ENCODE measurements at places on chromosomes 7 and 10.

DNA sequence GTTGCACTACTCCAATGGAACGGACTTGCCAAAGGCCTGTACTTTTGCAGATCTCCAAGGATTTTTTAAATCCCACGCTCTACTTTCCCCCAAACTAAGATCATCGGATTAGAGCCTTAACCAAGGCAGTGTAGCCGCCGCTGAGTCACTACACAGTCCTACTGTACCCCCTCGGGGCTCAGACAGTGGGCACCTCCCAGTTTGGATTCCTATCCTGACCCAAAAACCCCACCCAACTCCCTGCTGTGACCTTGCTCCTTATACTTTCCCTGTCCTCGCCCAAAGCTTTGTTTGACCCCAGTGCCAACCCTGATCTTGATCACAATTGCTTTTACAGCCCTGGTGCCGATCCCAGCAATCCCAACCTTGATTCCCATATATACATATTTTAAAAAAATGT lies 17.5 kb upstream of the PLAU start:
- no peak for DNase-seq

DNA sequence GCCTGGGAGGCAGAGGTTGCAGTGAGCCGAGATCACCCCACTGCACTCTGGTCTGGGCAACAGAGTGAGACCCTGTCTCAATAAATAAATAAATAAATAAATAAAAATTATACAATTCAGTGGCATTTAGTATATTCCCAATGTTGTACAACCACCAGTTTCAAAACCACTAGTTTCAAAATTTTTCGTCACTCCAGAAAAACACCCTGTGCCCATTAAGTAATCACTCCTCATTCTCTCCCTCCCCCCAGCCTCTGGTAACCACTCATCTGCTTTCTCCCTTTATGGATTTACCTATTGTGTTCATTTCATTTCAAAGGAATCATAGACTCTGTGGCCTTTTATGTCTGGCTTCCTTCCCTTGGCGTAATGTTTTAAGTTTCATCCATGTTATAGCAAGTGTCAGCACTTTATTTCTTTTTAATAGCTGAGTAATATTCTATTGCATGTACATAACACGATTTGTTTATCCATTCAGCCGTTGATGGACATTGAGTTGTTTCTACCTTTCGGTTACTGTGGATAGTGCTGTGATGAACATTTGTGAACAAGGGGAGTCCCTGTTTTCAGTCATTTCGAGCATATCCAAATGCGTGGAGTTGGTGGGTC lies 29.4 kb upstream of the GOLGA7B start:
- DNase-seq: no peak

- DNase-seq: no peak
Measured at GRCh38 chr7:55526329-55526728, 46.0 kb downstream of the VOPP1 start.

DNA sequence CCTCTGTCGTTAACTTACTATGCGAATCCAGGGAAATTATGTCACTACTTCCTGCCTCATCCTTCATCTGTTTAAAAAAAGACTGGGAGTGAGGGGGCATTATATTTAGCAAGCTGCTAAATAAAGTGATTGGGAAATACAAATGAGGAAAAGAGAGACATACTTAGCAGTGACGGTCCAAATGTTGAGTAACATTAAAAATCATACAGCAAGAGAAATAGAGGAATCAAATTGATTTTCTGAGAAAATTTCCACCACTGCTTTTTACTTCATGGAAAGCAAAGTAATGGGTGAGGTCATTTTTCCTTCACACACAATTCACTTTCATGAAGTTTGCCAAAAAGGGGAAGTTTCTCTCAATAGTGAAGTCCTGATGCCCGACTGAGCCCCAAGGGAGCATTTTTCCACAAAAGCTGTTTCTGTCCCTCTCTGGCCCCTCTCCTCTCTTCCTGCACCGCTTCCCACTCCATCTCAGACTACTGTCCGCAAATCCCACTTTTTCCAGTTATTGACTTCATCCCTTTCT lies 61.9 kb upstream of the ADO start:
- no peak for DNase-seq

GRCh38 chr7:77893813-77894212 lies 95.2 kb downstream of the PHTF2 start:
- DNase-seq: no peak

DNA sequence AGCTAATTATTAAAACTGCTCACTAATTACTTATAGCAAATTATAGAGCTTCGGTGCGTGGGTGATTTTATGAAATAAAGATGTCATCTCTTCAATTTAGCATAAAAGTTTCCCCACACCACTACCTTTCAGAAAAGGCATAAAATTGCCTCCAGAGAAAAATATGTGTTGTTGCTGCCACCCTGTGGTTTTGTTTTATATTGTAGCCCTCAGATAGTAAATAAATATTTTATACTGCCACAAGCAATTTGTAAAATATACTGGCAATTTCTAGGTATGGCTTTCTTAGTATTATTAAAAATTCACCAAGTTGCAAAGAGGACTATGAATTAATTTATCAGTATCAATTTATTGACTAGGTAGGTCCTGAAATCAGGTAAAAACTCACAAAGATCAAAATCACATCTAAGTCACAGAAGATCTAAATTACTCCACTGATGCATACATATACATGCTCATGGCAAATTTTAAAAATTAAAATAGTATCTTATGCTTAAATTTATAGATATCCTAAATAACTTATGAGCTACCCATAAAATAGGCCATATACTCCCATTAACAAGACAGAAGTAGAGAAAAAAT lies 26.5 kb downstream of the ASNS start:
- peak; percentile 34 for DNase-seq

DNA sequence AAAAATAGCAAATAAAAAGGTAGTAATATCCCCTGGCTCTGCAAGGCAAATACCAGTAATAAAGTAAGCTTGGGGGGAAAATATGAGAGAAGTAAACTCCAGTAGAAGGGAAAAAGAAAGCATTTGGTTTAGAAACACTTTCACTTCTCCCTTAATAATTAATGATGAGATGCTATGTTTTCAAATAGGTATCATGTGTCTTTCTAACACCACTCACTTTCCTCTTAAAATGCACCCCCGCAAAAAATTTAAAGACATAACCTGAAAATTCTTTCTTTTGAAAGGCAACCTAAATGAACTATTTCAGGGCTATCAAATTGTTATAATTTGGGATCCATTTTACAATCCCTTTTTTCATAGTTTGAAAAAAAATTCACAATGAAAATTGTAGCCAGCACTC lies 240.3 kb downstream of the SNX10 start:
- DNase-seq: no peak

GRCh38 chr10:100496567-100496966 lies 23.1 kb downstream of the SEC31B start:
- no peak for DNase-seq

- DNase-seq: no peak
Measured at GRCh38 chr7:14973712-14974428, 71.3 kb upstream of the DGKB start.

DNA sequence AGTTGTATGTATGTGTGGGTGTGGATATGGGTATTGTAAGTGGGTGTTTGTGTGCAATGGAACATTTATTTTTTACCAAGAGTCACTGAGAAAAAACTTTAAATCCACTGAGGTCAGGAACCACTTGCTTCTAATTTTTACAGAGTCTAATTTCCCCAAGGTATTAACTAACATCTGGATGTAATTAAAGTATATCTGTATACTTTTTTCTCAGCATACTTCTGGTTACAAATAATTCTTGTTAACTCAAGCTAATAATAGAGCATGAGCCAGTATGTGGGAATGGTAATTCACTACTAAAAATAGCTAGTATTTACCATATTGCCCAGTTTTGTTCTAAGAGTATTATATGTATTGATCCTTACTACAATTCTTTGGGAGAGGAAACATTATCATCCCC lies 24.6 kb upstream of the STEAP4 start:
- no peak for DNase-seq

- DNase-seq: no peak
Measured at GRCh38 chr10:117666166-117666565, 123.6 kb downstream of the EMX2 start.

DNA sequence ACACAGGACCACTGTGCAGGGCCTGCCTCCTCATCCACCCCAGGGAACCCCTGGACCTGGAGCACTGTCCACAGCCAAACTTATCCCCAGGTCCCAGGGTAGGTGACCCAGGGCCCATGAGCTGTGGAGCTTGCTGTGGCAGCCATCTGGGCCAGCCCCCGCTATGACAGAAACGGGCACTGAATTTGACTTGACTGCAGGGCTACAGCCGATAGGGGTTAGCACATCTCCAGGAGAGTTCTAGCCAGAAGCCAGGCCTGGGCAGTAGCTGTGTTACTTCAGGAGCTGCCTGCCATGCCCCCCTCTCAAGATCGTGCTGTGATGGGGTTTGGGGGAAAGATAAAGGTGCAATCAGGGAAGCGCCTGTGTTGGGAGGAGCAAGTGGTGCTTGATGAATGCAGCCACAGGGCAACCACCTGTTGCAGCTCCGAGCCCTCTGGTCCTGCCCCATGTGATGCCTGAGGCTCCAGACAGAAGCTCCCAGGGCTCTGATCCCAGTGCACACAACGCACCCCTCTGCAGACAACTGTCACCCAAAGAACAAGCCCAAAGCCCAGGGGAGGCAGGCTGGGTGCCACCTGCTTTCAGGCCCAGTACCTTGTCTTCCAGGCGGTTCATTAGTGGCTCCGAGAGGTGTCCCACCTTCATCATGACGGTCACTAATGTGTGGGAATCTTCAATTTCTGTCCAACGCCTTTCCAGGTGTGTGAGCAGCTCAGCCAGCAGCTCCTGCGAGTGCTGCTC lies 6.5 kb downstream of the TBRG4 start:
- no peak for DNase-seq

- no peak for DNase-seq
Measured at GRCh38 chr10:43317422-43317821, 50.6 kb upstream of the RASGEF1A start.

DNA sequence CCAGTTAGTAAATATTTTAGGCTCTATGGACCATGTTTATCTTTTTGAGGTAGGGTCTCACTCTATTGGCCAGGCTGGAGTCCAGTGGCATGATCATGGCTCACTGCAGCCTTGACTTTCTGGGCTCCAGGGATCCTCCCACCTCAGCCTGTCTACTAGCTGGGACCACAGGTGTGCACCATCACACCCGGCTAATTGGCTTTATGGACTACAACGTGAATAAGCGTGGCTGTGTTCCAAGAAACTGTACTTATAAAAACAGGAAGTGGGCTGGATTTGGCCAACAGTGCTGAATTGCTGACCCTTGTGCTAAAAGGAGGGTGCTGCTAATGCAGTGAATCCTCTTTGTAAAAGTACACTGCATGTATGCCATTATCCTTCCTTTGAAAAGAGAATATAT lies 111.7 kb upstream of the CDK13 start:
- no peak for DNase-seq

DNA sequence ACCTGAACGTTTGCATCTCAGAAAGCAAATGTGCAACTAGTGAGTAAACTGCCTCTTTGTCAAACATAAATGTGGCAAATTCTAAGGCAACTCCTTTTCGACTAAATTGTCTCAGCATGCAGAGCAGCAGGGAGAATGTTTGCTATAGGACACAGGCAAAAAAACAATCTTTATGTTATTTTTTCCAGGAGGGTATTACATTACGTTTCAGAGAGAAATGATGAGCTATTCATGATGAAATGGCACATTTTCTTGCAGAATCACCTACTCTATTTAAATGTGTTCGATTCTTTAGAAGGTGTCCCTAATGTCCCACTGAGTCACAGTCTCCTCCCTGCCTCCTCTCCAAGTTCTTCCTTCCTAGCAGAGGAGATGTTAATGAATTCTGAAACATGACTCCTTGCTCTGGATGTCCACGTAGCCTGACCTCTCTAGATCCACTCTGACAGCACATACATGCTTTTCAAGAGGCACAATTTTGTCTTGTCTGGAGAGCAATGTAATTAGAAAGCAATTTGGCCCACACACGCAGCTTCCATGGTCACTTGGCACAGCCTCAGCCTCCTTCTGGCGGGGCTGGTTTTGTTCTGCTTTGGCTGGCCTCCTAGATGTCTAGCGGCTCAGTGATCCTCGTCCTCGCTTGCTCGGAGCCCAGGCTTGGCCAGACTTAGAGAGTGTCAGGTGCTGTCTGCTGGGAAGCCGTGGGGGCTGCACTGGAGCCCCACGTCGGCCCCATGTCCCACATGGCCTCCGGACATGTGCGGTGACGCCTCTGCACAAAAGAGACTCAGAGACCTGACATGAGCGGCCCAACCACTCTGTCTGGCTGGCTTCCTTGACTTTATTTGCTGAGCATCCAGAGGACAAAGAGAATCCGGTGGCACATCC lies 125.7 kb upstream of the ZNF438 start:
- no peak for DNase-seq

- DNase-seq: no peak
Measured at GRCh38 chr10:93993782-93994437, at the start of gene PLCE1. PLCE1 (plus strand) TSS chr10:93993931; CDS start chr10:94031047, 37,116 bp downstream.

- DNase-seq: no peak
Measured at GRCh38 chr10:131694781-131695495, 205.9 kb upstream of the PPP2R2D start.

- no peak for DNase-seq
Measured at GRCh38 chr7:112331492-112331891, 118.8 kb upstream of the IFRD1 start.

- no peak for DNase-seq
Measured at GRCh38 chr10:18204039-18204835, 64.0 kb downstream of the CACNB2 start.

DNA sequence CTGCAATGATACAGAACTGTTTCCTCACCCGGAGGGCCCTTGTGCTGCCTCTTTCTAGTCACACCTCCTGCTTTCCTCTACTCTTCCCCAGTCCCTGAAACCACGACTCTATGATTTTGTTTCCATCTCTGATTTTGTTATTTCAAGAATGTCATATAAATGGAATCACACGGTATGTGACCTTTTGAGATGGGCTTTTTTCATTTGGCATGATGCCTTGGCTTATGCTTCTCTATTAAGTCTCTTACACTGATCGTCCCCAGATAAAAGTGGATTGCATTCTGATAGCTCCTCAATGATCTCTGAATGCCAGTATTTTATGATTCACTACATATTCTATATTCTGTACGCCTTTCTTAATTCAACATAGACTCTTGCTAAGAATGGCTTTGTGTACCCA lies 78.2 kb downstream of the GALNT11 start:
- no peak for DNase-seq

- DNase-seq: no peak
Measured at GRCh38 chr10:43249962-43250614, 16.8 kb downstream of the RASGEF1A start.

DNA sequence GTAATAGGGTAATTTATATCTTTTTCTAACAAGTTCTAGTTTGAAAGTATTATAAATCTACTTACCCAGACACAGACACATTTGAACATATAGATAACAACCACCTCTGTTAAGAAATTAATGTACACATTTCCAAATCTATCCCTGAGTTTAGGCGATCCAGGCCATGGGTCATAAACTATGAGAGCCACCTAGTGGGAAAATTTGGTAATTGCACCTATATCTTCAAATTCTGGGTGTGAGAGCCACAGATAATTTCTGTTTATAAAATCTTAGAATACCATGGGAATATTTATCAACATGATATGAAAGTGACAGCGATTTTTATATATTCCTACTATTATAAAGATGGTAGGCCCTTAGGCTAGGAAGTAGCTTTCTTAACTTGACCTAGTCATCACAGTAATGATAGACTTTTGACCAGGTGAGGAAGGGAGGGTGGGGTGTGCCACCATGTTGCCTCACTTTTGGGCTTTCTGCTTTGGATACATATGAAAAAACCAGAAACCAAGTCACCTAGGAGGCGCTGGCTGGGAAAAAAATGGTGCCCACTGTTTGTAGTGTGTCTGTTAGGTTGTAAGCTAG lies 8.0 kb upstream of the EPHA1 start:
- no peak for DNase-seq
